Mesenchymal stem cell (in vitro differentiated cells and primary cell): ENCODE measurements at places on chromosomes 5 and 9.
A peak's percentile ranks its signal among the peaks of the same experiment; 100 is the strongest.

DNA sequence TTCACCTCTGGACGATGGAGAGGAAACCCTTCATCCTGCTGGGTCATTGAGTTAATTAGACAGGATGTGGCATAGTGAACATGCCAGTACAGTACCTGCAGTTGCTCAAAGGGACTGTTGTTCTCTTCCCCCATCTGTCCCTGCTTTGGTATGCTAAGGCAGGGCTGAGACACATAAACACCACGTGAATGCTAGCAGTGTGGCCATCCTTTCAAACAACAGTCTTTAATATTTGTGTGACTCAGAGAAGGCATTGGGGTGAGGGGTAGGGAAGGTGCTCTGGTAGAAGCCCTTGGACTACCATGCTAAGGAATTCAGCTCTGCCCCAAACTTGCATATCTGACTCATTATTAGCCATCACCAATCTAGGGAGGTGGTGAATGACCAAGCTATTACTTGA lies 180.2 kb upstream of the ZNF618 start:
- no peak for DNase-seq

- DNase-seq = no peak
These were observed 109.9 kb upstream of the IL12B start for GRCh38 chr5:159440235-159440634.

DNA sequence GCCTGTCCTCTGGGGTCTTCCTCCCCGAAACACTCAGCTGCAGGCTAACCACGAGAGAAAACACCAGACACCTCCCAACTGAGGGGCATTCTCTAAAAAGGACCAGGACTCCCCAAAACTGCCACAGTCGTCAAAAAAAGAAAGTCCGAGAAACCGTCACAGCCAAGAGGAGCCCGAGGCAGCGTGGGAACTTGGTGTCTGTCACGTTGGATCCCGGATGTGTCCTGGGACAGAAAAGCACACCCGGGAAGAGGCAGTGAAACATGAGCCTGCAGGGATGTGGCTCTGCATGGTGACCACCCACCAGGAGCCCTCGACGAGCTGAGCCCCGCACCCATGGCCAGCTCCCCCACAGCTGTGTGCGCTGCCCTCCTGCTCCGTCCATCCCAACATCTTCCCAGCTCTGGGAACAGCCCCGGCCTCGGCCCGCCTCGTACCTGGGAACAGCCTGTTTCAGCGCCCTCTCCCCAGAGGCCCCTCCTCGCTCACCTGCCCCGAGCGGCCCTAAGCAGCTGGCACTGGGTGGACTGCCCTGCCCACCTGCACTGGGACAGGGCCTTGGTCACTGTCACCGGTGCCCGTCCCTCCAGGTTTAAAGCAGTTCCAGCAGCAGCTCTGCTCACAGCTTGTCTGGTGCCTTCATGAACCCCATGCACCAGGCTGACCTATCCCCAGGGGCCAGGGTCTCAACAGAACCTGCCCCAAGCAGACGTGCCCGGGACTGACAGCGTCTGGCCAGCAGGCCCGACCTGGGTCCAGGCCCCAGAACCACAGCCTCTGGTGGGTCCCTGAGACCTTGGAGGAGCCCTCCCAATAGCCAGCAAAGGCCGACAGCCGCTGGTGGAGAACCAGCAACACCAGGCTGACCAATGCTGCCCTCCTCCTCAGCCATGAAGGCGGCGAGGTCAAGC lies 10.9 kb downstream of the SLC12A7 start:
- no peak for DNase-seq

GRCh38 chr5:109307951-109308350 lies 101.8 kb downstream of the PJA2 start:
- DNase-seq = no peak

- DNase-seq = no peak
These were observed 23.7 kb downstream of the PPP3R2 start for GRCh38 chr9:101571114-101571513.

- peak; percentile 79 for DNase-seq
These were observed 6.7 kb downstream of the AP3B1 start for GRCh38 chr5:78287833-78288232.

DNA sequence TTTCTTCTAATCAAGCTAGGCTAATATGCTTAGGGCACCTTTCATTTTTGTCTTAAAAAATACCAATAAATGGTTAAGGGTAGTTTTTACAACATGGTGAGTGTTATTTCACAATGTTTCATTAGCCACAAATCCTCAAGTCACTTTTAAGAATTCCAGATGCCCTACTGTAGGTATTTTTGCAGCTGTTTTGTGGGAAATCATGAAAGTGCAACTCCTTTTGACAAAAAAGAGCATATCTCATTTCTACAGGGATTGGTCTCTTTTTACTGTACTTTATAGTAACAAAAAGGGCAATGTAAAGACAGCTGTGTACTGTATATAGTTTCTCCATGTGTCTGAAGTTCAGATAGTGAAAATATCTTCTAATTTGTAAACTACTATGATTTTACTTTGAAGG lies 28.3 kb upstream of the GAS1 start:
- no peak for DNase-seq

GRCh38 chr5:59483971-59484472 lies 409.5 kb downstream of the PDE4D start:
- peak; percentile 58 for DNase-seq

GRCh38 chr5:109313127-109313526 lies 96.6 kb downstream of the PJA2 start:
- DNase-seq = no peak

GRCh38 chr9:37121881-37122280 lies 1.5 kb downstream of the ZCCHC7 start:
- DNase-seq = peak; percentile 5

DNA sequence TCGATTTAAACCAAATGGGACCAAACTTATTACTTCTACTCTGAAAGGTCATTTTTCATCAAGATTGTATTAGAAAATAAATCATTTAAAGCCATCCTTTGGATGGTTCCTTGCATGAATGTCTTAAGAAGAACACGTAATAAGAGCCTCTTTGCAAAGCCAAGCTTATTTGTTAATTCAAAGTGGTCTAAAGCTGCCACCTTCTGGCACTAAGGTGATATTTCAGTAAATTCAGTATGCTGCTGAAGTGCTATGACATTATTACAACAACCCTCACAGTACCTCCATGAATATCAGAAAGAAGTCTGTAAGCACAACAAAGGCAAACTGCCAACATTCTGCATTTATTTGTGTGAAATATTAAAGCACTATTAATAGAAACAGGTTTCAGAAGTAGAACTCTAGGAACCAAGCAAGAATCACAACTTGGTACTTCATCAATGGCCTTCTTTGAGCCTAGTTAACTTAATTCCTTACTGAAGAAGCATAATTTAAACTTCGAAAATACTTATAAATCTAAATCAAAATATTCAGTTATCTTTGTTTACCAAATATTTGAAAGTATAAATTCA lies 53.1 kb upstream of the TYRP1 start:
- peak; percentile 72 for DNase-seq
